ENCODE measurements at places on chromosomes 5 and 9. TPM values are rescaled to one million over a fixed set of nuclear protein-coding genes. Genes with fewer than 3 reads are reported as not detected.

The SCGB3A1 gene
- total RNA-seq, result not detected

The C5orf58 gene
- not detected for total RNA-seq

The ACOT12 gene
- total RNA-seq, result 2.8 TPM

The TAF11L10 gene
- not detected for total RNA-seq

The CNTNAP3B gene
- 68.5 TPM for total RNA-seq

The HTR4 gene
- 0.16 TPM for total RNA-seq

The AP3B1 gene
- 34.3 TPM for total RNA-seq

The C9orf152 gene
- not detected for total RNA-seq

The INSL6 gene
- total RNA-seq, result not detected

The TOR4A gene
- 0.31 TPM for total RNA-seq

The LURAP1L gene
- 0.94 TPM for total RNA-seq

The PCDHB15 gene
- 22.1 TPM for total RNA-seq

The SAXO1 gene
- total RNA-seq, result not detected

The GABRB2 gene
- total RNA-seq, result 98.1 TPM

The ELOVL7 gene
- 8.7 TPM for total RNA-seq

The IFNB1 gene
- not detected for total RNA-seq

The TUT7 gene
- 34.0 TPM for total RNA-seq

The C9orf43 gene
- 0.62 TPM for total RNA-seq

The ZNF608 gene
- 95.6 TPM for total RNA-seq

The OBP2B gene
- not detected for total RNA-seq

The GABRA1 gene
- total RNA-seq, result 18.2 TPM

The MTX3 gene
- total RNA-seq, result 21.8 TPM

The NUTM2F gene
- not detected for total RNA-seq

The TRIM36 gene
- total RNA-seq, result 98.4 TPM

The CTNND2 gene
- total RNA-seq, result 66.9 TPM

The TBCA gene
- total RNA-seq, result 70.7 TPM

The FCN2 gene
- not detected for total RNA-seq

The TIMD4 gene
- total RNA-seq, result not detected

The NUTM2G gene
- not detected for total RNA-seq

The FBP2 gene
- total RNA-seq, result not detected

The SLC25A2 gene
- not detected for total RNA-seq

The RAB3C gene
- 38.1 TPM for total RNA-seq

The BNC2 gene
- 1.6 TPM for total RNA-seq

The PCDHGA5 gene
- total RNA-seq, result 6.6 TPM

The ALG2 gene
- total RNA-seq, result 25.0 TPM

The MSMP gene
- total RNA-seq, result not detected

The AIF1L gene
- total RNA-seq, result 17.8 TPM

The ANKRD18B gene
- 1.1 TPM for total RNA-seq

The PCDHGA9 gene
- 11.9 TPM for total RNA-seq

The AK8 gene
- 1.1 TPM for total RNA-seq

The PRDM12 gene
- total RNA-seq, result not detected
